ENCODE measurements at places on chromosomes 6 and 20. TPM values are rescaled to one million over a fixed set of nuclear protein-coding genes. Genes with fewer than 3 reads are reported as not detected.

The FHL5 gene
- 1.3 TPM for polyA plus RNA-seq

The MPIG6B gene
- polyA plus RNA-seq = 0.88 TPM

The HLA-DOB gene
- 0.75 TPM for polyA plus RNA-seq

The SLC52A3 gene
- 4.9 TPM for polyA plus RNA-seq

The GJA1 gene
- polyA plus RNA-seq = 76.7 TPM

The SLC44A4 gene
- polyA plus RNA-seq = 0.33 TPM

The NRM gene
- 15.4 TPM for polyA plus RNA-seq

The POU5F1 gene
- polyA plus RNA-seq = 0.55 TPM

The RNF182 gene
- polyA plus RNA-seq = 0.08 TPM

The ADGRF4 gene
- polyA plus RNA-seq = 17.0 TPM

The TBX18 gene
- 0.57 TPM for polyA plus RNA-seq

The COL9A3 gene
- 3.8 TPM for polyA plus RNA-seq

The RHAG gene
- polyA plus RNA-seq = 0.05 TPM

The NKAIN4 gene
- not detected for polyA plus RNA-seq

The FNDC11 gene
- polyA plus RNA-seq = 0.07 TPM

The KIAA0408 gene
- 2.1 TPM for polyA plus RNA-seq

The CAGE1 gene
- 0.02 TPM for polyA plus RNA-seq

The SEL1L2 gene
- not detected for polyA plus RNA-seq

The ARMH2 gene
- not detected for polyA plus RNA-seq

The TCF21 gene
- polyA plus RNA-seq = 1.2 TPM

The ENPP3 gene
- polyA plus RNA-seq = 0.10 TPM

The BHLHE23 gene
- polyA plus RNA-seq = not detected

The HCRTR2 gene
- not detected for polyA plus RNA-seq

The MYCT1 gene
- 1.5 TPM for polyA plus RNA-seq

The ADGB gene
- not detected for polyA plus RNA-seq

The RARS2 gene
- polyA plus RNA-seq = 16.1 TPM
